KBM-7 (cell line): ENCODE measurements at places on chromosomes 7 and 10.
A peak's percentile ranks its signal among the peaks of the same experiment; 100 is the strongest.

DNA sequence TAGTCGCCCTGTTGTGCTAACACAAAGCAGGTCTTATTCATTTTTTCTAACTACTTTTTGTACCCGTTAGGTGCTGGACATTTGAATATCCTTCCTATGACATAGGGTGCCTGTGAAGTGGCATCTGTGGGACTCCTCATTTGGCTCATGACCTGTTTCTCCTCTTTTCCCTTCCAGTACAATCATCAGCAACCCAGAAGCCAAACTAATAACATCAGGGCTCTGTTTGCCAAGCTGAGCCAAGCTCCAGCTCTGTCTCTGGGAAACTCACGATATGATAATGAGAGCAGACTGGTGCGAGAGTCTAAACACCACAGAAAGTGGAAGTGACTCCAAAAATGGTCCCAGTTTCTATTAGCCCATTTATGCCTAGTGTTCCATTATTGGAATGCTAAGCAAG lies 92.0 kb downstream of the SVIL start:
- DNase-seq, result no peak

DNA sequence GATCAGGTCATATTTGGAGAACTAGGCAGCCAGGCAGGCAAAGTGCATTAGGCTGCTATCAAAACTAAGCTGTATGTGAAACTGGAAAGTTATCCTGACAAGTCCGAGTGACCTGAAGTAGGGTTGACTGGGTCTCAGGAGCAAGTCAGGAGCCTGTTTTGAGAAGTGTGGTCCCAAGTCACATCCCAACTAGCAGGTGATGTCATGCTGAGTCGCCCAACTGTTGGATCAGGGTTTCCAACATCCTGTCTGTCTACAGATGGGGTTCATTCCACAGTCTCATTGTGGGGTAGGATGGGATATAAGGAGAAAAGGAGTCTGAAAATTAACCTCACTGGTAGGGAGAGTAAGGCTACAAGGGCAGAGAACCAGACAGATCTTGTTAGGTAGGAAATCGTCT lies 27.0 kb downstream of the SLC26A4 start:
- no peak for DNase-seq

DNA sequence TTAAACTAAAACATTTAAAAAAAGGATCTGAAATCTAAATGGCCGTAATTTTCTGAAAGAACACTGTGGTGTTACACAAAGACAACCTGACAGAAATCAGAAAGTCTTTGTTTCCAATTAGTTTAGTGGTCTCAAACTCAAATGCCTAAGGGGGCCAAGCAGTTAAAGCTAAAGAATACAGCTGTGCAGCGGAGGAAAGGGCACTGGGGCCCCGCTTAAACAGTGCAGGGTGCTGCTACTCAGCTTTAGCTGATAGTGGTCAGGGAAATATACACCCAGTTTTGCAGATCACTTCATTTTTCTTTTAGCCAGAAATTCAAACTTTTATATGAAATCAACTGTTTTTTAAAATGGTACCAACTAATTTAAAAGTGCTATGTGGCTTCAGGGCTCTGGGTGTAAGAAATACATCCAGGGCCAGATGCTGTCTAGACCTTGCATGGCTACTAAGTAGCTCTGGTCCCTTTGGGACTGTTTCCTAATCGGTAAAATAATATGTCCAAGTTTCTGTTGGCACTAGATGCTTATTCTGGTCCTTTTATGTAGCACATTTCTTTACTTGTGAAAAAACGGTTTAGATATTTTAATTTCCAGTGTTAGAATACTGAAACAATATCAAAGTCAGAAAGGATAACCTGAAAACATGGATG lies 161.8 kb upstream of the LAMB4 start:
- DNase-seq, result no peak

- no peak for DNase-seq
These were observed 70.1 kb upstream of the RAB18 start for GRCh38 chr10:27433976-27434375.

DNA sequence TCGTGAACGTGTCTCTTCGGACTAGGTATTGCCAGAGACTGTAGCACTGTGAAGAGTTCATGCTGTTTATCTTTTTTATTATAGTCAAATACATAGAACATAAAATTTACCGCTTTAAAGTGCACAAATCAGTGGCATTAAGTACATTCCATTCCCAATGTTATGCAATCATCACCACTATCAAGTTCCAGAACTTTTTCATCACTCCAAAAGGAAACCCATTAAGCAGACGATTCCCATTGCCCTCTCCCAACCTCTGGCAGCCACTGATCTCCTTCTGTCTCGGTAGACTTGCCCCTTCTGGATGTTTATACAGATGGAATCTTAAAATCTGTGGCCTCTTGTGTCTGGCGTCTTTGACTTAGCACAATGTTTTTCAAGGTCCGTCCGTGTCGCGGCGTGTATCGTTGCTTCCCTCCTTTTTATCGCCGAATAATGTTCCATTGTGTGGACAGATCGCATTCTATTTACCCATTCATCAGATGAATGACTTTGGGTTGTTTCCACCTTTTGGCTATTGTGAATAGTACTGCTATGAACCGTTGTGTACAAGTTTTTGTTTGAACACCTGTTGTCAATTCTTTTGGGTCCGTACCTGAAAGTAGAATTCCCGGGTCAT lies 2.7 kb downstream of the PROSER2 start:
- DNase-seq, result no peak

DNA sequence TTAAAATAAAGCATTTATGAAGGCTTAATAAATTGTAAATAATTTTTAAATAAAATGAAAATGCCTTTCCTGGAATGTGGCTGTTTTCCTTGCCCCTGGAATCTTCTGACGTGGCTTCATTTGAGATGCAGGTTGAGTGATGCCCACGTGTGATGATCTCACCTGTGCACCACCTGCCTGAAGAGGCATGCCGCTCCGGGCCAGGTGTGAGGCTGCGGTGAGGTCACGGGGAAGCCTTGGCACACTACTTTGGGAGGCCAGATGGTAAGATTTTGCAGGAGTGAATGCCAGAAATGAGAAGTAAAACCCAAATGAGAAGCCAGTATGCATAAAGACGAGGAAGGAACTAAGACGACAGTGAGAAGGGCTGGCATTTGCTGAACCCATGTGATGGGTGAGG lies 36.2 kb downstream of the GOT1 start:
- DNase-seq, result no peak

GRCh38 chr10:7102084-7102483 lies 308.8 kb downstream of the SFMBT2 start:
- DNase-seq, result no peak

DNA sequence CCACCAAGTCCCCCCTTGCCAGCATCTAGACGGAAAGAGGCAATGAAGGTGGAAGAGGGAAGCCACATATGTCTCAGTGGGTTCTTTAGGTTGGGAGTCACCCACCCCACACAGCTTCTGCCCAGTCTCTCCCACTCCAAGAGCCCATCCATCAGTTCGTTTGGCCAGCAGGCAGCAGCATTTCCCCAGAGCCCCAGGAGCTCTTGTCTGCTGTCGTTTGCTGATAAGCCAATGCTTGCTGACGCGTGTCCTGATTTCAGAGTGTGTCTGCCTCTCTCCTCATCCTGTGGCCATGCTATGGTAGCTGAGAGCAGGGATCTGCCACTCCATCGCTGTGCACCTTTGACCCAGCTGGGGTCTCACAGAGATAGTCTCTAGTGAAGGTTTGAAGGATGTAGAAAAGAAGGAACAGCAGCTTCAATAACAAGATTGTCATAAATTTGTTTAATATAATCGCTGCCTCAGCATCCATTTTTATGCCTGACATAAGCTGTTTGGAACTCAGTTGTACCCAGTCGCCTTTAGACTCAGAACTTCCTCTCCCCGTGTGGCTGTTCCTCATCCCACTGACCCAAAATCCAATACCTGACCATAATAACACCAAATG lies 39.4 kb upstream of the GDF10 start:
- peak; percentile 1 for DNase-seq

- peak; percentile 58 for DNase-seq
These were observed 80.7 kb downstream of the MMRN2 start for GRCh38 chr10:86876748-86877147.

DNA sequence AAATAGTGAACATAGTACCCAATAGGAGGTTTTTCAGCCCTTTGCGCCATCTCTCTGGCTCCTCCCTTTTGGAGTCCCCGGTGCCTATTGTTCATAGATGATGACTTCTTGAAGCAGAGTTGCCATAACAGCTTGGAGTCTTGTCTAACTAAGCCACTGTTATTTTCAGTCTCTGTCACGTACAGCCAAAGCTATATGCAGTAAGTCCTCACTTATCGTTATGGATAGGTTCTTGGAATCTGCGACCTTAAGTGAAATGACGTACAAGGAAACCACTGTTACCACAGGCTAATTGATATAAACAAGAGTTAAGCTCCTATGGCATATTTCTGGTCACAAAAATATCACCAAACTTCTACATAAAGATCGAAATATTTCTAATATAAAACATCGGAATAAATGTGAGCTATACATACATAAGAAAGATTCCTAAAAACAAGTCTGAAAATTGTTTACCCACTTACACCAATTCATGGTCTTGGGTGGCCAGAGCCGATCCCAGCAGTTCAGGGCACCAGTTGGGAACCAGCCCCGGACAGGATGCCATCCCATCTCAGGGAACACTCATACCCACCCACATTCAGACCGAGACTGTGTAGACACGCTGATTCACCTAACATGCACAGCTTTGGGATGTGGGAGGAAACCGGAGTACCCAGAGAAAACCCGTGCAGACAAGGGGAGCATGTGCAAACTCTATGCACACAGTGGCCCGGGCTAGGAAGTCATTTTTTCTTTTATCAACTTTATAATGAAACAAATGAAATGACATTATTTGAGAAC lies 76.0 kb upstream of the PRPS1L1 start:
- DNase-seq, result no peak

DNA sequence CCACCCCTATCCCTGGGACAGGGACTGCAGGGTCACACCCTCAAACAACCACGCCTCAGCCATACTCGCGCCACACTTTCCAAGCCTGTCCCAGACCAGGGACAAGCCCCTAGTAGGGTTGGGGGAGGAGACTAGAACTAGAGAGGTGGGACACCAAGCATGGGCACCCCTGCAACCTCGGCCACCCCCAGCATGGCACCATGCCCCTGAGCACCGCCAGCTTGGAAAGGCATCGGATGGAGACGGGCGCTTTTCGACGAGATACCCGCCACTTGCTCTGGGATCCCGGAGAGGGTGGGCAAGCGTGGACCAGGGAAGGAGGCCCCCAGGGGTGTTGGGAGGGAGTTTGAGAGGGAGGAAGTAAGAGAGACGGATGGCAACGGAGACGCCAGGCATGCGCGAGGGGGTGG lies 13.1 kb upstream of the KMT2E start:
- DNase-seq, result no peak

DNA sequence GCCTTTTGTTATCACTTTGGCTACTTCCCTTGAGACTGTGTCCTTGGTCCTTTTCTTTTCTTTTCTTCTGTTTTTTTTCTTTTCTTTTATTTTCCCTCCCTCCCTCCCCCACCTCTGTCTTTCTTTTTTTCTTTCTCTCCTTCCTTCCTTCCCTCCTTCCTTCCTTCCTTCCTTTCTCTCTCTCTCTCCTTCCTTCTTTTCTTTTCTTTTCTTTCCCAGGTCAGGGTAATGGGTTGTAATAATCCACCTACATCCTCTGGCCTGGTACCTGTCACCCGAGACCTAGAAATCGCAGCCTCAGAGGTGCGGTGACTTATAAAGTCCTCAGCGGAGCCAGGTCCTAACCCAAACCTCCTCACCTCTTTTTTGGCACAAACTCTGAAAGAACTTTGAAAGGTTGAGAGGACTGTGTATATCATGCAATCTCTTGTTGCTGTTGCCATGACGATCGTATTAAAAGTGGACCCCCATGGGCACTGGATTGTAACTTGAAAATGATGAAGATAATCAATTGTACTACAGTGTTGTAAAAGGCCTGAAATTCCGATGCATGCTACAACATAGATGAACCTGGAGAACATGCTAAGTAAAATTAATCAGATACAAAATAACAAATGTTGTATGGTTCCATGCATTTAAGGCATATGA lies 140.7 kb upstream of the AGK start:
- DNase-seq, result no peak

- DNase-seq, result no peak
These were observed 113.3 kb downstream of the MAGI2 start for GRCh38 chr7:79340212-79340611.

GRCh38 chr7:135782377-135782776 lies 33.8 kb upstream of the FAM180A start:
- no peak for DNase-seq

GRCh38 chr7:112346381-112347060 lies 103.7 kb upstream of the IFRD1 start:
- DNase-seq, result no peak

- no peak for DNase-seq
These were observed 217.7 kb downstream of the PRKG1 start for GRCh38 chr10:51291961-51292360.

- peak; percentile 49 for DNase-seq
These were observed 58.5 kb downstream of the MACC1 start for GRCh38 chr7:20158684-20159083.

- no peak for DNase-seq
These were observed 30.4 kb upstream of the DDC start for GRCh38 chr7:50595491-50596102.

GRCh38 chr7:75843613-75844116 lies 30.1 kb upstream of the CCL24 start:
- DNase-seq, result no peak

GRCh38 chr7:119037941-119038340 lies 813.4 kb downstream of the ANKRD7 start:
- DNase-seq, result no peak

GRCh38 chr10:88157981-88158465 lies 294.6 kb downstream of the PTEN start:
- DNase-seq, result peak; percentile 15

- no peak for DNase-seq
These were observed 24.8 kb downstream of the CCSER2 start for GRCh38 chr10:84353052-84353803.

- DNase-seq, result no peak
These were observed 655.0 kb downstream of the SDK1 start for GRCh38 chr7:3955751-3956696.

GRCh38 chr7:129796186-129796775 lies 156.5 kb downstream of the UBE2H start:
- no peak for DNase-seq

DNA sequence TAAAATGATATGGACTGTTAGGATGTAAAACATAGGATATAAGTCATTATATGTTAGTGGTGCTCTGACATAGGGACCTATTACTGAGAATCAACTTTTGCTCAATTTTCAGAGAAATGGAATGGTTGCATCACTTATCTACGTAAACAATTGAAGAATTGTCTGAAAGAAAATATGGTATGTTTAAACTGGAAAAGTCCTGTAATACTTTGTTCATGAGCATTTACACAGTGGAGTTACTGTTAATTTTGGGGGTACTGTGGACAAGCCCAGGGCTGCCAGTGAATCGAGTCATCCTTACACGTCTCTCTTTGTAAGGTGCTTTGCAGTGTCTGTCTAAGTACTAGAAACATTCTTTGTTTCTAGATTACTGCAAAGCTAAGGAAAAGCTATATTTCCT lies 152.0 kb downstream of the ZNF22 start:
- DNase-seq, result no peak

GRCh38 chr7:36175886-36176285 lies 22.8 kb downstream of the EEPD1 start:
- DNase-seq, result peak; percentile 89

- no peak for DNase-seq
These were observed 278.9 kb downstream of the GRID1 start for GRCh38 chr10:86087716-86088115.
